ENCODE measurements at places on chromosomes 5 and 9.
A peak's percentile ranks its signal among the peaks of the same experiment; 100 is the strongest.

DNA sequence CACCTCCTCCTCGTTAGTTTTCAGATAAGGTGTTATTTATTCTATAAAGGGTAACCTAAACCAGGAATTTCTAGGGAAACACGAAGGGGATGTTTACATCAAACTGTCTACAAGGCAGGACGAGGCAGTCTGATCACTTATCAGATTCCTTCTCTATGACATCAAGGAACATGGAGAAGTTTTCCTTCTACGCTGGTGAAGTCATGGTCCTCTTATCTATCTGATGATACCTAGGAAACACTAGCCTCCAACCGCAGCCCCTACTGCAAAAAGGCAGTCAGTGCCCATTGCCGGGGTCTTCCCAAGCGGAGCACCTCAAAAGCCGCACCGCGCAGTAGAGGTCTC, 1.5 kb downstream of the MPDZ start:
- DNase-seq = peak; percentile 77

GRCh38 chr9:82466616-82467260, 478.2 kb downstream of the SPATA31D1 start:
- DNase-seq = peak; percentile 25

- no peak for DNase-seq
These were observed 1.3 kb upstream of the TMEM210 start for GRCh38 chr9:137172901-137173795.

DNA sequence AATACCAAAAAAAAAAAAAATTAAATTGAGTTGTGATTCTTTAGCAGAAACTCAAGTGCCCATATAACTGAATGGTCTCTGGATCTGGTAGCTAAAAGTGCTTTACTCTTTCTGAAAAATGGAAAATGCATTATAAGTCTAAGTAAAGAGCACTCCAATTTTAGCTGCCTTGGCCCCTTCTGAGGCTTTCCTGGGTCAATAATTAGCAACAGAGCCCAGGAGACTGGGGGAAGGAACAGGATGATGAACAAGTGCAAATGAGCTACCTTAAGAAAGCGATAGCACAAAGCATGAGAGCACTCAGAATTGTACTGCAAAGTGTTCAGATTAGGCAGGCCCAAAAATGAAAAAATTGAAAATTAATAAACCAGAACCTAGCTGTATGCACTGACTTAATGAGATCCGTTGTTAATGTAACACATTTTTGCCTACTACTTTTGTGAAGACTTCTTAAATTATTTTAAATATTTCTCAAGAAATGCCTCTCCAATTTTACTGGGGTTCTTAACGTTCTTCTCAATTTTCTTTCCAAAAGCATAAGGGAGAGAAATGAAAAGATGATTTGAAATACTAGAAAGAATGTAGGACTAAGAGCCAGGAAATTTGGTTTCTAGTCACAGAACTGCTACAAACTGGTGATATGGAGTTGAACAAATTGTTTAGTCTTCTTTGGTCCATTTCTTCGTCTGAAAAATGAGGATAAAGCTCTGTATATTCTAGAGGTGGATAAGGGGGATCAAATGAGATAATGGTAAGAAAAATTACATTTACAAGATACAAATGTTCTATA, 566.1 kb downstream of the PDE4D start:
- DNase-seq = no peak

- DNase-seq = peak; percentile 74
These were observed 50.0 kb upstream of the GOLPH3 start for GRCh38 chr5:32223972-32224609.

DNA sequence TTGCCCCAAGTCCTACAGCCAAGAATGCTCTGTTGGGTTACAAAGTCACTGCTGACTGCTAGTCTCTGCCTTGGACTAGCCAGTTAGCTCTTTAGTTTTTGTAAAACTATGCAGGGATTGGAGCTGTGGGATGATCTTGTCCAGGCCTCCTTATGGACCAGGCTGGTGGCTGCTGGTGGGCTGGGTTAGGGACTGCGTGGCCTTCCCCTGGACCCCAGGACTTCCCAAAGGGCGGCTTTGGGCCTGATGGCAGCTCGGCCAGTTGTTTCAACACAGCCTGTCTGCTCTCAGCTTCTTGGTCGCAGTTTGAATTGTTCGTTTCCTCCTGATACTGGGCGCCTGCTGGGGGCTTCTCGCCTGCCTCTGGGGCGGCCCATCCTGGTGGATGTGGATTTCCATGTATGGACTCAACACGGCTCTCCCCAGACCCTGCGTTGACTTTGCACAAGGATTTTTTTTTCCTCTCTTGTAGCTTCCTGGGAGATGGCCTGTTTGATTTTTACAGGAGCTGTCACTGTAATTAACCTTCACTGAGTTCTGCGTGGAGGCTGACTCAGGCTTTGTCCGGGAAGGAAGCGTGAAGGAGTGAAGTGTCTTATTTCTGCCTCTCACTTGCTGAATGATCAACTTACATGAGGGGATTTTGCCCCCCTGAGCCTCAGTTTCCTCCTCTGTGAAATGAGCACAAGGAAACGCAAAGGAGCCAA, 91.9 kb upstream of the NEURL1B start:
- no peak for DNase-seq

- peak; percentile 1 for DNase-seq
These were observed 148.7 kb downstream of the OXCT1 start for GRCh38 chr5:41721516-41721915.

Measured in iris pigment epithelial cell (primary cell).